ENCODE measurements at places on chromosomes 16 and 17.

DNA sequence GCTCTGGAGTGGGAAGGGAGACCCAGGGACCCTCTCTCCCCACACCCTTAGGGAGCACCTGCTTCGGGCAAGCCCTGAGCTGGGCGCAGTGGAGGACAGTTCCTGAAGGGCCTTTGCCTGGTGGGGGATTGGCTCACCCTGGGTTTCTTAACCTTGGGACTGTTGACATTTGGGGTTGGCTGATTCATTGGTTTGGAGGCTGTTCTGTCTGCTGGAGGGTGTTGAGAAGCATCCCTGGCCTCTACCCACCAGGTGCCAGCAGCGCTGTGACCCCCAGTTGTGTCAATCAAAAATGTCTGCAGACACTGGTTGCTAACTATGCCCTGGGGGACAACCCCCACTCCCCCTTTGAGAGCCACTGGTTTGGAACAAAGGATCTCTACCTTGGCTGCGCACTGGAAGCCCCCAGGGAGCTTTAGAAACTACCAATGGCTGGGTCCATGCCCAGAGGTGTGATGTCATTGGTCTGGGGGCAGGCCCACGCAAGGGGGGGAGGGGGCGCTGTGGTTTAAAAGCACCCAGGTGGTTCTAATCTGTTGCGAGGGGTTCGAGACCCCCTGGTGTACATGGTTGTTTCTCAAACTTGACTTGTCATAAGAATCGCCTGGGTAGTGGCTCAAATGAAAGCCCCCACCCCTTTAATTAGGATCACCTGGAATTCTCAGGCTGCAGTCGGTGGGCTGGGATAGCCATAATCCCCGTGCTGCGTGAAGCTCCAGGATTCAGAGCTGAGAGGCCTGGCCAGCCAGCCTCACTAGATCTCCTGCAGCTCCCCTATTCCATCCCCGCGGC is 151.9 kb upstream of the GSE1 start:
- peak overlapping the region; percentile 77 for H3K27ac ChIP-seq
- peaks cover 68% of the 10 kb centered on the region for H3K4me1 ChIP-seq
- peak overlapping the region; percentile 56 for H3K4me3 ChIP-seq
- no peaks in the 10 kb centered on the region for H3K27me3 ChIP-seq

DNA sequence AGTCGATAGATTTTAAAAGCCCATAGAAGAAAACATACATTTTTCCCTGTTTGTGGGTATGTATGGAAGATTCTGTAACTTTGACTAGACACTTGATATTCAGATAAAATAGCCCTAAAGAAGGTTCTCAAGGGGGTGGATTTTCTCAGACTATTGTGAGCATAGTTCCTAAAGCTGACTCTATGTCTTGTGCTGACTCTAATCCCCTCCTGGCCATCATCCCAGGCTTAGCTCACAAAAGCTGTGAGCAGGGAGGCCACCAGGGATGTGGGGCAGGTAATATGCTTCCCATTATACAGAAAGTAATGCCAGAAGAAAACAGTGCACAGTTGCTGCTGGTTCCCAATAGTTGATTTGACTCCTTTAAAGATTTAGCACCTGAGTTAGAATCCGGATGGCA is 32.0 kb downstream of the CDH13 start:
- no peaks in the 10 kb centered on the region for H3K36me3 ChIP-seq
- H3K4me3 ChIP-seq: no peak overlapping the region
- H3K27ac ChIP-seq: no peak overlapping the region
- peaks cover 21% of the 10 kb centered on the region for H3K4me1 ChIP-seq
- H3K27me3 ChIP-seq: peaks cover 2% of the 10 kb centered on the region
- DNase-seq: no peak

GRCh38 chr17:1461198-1461944 is 5.3 kb upstream of the CRK start:
- DNase-seq: no peak
- H3K36me3 ChIP-seq: no peaks in the 10 kb centered on the region
- peaks cover 4% of the 10 kb centered on the region for H3K27me3 ChIP-seq

DNA sequence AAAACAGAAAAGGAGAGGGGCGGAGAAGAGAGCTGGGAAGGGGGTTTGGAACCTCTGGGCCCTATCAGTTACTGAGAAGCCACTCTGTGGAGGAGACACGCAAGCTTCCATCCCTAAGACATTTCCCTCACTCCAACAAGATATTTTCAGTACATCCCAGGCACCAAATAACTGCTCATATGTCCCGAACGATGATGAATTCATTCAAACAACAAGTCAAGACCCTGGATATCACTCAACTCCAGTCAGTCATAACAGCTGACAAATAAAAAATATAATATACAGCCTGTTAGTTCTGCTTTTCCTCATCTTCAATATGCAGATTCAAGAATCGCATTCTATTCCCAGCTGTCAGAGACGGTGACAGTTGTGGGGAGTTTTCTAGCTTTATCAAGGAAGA is 104.0 kb upstream of the ZFHX3 start:
- H3K36me3 ChIP-seq: no peaks in the 10 kb centered on the region
- DNase-seq: no peak
- H3K4me1 ChIP-seq: no peaks in the 10 kb centered on the region
- H3K27me3 ChIP-seq: no peaks in the 10 kb centered on the region
- no peak overlapping the region for H3K4me3 ChIP-seq
- no peak overlapping the region for H3K27ac ChIP-seq

DNA sequence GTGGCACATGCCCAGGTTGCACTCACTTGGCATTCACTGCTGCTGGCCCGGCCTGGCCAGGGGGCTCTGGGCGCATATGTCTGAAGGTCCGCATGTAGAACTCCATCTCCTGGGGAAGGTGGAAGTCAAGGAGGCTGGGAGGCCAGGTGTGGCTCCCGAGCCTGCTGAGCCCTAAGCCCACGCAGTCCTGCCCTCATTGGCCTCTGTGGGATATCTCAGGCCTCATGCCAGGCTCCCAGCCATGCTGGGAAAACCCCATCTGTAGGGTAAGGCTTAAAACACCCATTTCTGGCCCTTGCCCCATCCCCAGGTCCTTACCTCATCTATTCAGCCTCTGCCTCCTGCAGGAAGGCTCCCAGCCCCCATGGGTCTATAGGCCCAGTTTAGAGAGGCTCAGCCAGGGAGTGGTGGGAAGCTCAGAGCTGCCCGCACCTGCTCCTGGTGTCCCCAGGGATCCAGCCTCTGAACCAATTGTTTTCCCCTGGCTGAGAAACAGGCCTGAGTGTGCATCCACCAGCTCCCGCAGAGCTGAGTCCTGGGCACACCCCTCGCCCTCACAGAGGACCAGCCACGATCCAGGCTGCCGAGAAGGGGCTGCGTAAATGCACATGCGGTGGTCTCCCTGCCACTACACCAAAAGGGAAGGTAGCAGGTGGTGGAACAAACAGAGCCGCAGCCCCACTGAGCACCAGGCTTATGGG is 2.3 kb upstream of the TPPP3 start:
- DNase-seq: no peak
- H3K4me1 ChIP-seq: no peaks in the 10 kb centered on the region
- H3K27me3 ChIP-seq: no peaks in the 10 kb centered on the region
- no peak overlapping the region for H3K27ac ChIP-seq
- no peak overlapping the region for H3K4me3 ChIP-seq

DNA sequence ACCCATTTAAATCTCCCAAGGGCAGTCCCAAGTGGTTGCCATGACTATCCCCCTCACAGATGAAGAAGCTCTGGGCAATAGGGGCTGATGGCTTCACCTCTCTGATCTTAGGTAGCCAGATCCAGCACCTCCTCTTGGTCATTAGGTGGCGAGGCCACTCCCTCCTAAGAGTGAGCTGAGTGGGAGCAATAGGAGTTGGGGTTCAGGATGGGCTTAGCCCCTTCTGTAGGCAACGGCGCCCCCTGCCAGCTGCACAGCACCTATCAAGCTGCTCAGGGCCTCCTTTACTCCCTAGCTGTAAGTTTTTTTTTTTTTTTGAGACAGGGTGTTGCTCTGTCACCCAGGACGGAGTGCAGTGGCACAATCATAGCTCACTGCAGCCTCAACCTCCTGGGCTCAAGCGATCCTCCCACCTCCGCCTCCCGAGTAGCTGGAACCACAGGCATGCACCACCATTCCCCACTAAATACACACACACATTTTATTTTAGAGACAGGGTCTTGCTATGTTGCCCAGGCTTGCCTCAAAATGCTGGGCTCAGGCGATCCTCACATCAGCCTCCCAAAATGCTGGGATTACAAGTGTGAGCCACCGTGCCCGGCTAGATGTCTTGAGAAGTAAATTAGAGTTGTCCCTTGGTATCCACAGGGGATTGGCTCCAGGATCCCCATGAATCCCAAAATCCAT is 3.5 kb upstream of the RRAD start:
- peaks cover 19% of the 10 kb centered on the region for H3K4me1 ChIP-seq
- H3K27ac ChIP-seq: no peak overlapping the region
- peak; percentile 49 for DNase-seq
- H3K4me3 ChIP-seq: no peak overlapping the region
- H3K36me3 ChIP-seq: peaks cover 11% of the 10 kb centered on the region

DNA sequence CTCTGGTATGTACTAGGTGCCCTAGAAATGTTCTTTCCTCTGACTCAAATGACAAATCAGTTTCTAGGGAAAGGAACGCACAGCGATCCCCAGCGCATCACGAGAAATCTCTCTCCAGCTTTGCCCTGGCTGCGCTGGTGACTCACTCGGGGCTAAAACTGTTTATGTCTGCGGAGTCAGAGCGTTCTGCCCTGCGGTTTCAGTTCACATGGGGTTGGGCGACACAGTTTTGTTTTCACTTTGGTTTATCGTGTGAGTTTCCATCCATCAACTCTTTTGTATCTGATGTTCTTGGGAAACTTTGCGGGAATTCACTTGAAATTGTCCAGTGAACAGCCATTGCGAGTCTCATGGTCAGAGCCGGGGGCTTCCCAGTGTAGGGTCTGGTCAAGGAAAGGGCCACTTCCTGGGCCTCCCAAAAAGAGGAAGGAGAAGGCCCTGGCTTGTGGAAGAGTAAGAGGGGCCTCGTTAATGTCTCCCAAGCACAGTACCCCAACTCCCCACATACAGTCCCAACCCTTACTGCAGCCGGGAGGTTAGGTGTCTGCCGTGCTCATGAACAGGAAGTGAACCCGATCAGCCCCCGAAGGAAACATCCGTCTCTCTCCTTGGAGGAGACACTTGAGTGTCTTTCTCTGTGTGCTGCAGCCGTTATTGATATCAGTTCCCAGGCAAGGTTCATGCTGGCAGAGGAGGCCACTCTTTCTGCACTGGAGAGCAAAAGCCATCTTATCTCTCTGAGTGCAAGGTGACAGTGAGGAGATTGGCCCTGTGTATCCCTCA is 643.2 kb downstream of the WWOX start:
- H3K4me3 ChIP-seq: no peak overlapping the region
- H3K36me3 ChIP-seq: no peaks in the 10 kb centered on the region
- no peaks in the 10 kb centered on the region for H3K27me3 ChIP-seq
- peak; percentile 26 for DNase-seq

- no peak for DNase-seq
- H3K27ac ChIP-seq: no peak overlapping the region
- no peaks in the 10 kb centered on the region for H3K27me3 ChIP-seq
- H3K4me3 ChIP-seq: no peak overlapping the region
- no peaks in the 10 kb centered on the region for H3K36me3 ChIP-seq
These were observed 182.6 kb downstream of the LGALS9B start for GRCh38 chr17:20284570-20285295.

- H3K27me3 ChIP-seq: no peaks in the 10 kb centered on the region
- H3K4me3 ChIP-seq: no peak overlapping the region
- no peaks in the 10 kb centered on the region for H3K4me1 ChIP-seq
- DNase-seq: no peak
These were observed 172.0 kb upstream of the SOX9 start for GRCh38 chr17:71948703-71949422.

- H3K4me3 ChIP-seq: peak within 1 kb of the TSS; percentile 80
- DNase-seq: peak; percentile 62
- peaks cover 29% of the 10 kb centered on the region for H3K36me3 ChIP-seq
- no peaks in the 10 kb centered on the region for H3K27me3 ChIP-seq
These were observed at the start of gene MED13 for GRCh38 chr17:62064791-62065563. TSS of gene MED13 (minus strand) at chr17:62065278. CDS start at chr17:62065205, 73 bp downstream.

GRCh38 chr17:3770466-3770865 is 30.5 kb downstream of the ITGAE start:
- no peaks in the 10 kb centered on the region for H3K36me3 ChIP-seq
- H3K27me3 ChIP-seq: no peaks in the 10 kb centered on the region
- peak; percentile 98 for DNase-seq
